ENCODE measurements at places on chromosomes 1 and 21.

- DNase-seq: peak; percentile 26
These were observed 61.0 kb upstream of the NEK2 start for GRCh38 chr1:211736351-211736915.

GRCh38 chr1:25642574-25643108 lies 26.1 kb downstream of the MAN1C1 start:
- DNase-seq: no peak

DNA sequence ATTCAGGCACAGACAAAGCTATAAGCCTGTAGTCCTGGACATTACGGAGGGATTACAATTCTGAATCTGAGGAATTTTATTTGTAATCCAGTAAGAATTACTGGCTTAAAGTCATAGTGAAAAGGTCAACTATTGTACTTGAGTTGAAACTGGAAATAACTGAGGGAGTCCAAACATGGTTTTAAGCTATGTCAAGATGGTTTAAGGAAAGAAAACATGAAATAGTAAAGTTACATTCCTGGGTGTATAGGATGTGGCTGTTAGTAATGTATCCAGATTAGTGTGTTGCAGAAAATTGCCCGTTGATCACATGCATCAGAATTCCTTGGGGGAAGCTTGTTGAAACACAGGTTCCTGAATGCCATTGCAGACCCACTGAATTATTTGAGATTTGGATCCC lies 124.8 kb upstream of the GORAB start:
- DNase-seq: no peak

GRCh38 chr1:200143347-200143746 lies 115.8 kb downstream of the NR5A2 start:
- DNase-seq: no peak

GRCh38 chr21:35342440-35342839 lies 293.3 kb upstream of the RUNX1 start:
- DNase-seq: no peak

DNA sequence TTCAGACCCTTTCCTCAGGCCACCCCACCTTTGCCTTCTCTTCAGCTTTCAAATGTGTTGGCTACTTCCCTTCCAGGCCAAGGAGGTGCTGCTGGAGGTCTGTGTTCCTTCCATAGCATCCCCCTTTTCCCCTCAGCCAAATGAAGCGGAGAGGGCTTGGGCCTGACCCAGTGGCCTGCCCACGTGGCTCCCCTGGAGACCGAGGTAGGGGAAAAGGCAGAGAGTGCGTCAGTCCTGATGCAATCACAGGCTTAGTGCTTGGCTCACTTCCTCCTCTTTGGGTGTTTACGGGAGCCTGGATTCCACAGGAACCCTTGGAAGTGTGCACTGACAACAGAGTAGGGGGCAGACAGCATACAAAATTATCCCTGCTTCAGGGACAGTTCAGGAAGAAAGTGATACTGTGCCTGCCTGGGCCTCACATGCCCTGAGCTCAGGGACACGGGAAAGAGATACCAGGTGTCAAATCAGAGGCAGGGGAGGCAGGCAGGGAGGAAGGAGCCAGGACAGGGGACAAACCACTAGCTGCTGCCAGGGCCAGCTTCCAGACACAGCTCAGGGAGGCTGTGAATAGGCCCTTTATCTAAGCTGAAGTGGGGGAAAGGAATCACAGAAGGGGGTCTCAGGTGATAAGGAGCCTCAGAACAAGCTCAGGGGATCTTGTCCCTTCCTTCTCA lies 16.6 kb upstream of the PTP4A2 start:
- DNase-seq: no peak

DNA sequence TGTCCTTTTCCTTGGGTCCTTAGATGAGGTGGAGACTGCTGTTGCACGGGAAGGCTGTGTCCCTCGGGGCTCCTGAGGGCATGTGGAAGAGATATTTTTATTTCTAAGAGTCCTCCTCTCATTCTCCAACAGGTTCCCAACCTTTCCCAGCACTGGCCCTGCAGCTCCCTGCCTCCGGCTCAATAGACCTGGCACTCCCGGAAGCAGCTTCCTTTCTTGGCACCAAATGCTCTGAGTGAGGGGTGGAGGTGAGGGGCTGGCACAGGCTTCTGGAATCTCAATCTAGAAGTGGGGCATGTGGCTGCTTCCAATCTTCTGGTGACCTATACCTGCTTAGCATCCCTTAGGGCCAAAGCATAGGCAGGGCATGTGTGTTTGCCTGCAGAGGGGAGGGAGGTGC lies 4.5 kb downstream of the ETV3L start:
- DNase-seq: no peak

GRCh38 chr1:93056214-93056613 lies 22.9 kb upstream of the MTF2 start:
- no peak for DNase-seq

DNA sequence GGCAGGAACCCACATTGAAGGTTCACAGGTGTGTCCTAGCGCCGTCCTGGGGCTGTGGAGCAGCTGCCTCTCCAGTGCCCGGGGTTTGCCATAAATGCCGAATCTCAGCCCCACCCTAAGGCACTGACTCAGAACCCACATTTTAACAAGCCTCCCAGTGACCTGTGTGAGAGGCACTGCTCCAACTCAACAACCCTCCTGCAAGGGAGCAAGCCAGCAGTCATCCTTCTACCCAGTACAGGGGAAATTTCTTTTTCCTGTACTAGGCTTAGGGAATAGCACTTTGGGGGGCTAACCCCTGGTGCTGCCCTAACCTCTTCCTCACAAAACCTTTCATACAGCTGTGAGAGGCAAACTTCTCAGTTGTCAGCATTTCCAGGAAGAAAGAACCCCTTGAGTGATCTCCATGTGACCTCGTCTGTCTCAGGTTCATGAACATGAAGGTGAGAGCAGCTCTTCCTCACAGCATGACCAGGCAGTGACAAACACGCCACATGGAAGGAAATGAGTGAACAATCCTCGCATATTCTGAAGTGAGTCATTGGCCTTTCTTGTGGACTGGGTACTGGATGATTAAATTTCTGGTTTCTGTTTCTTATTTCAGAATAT lies 11.4 kb upstream of the BCAR3 start:
- no peak for DNase-seq

- DNase-seq: no peak
These were observed 181.7 kb upstream of the LMO4 start for GRCh38 chr1:87146986-87147385.

Data from BE2C (cell line).